ENCODE measurements at places on chromosomes 2 and 18.
A peak's percentile ranks its signal among the peaks of the same experiment; 100 is the strongest.

DNA sequence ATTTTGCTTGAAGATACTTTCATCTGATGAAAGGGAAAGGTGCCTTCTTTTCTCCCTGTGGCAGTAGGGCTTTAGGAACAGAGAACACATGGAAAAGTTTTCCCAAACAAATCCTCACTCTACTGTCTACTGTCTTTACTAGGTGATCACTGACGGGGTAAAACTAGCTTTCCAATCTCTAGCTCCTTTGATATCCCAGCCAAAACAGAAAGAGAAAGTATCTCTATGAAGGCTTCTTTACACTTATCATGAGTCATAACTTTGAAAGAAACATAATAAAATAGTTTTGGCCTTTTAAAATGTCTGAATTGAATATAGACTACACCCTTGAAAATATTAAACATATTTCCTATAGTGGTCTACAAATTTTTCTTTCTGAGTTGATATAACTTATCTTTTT is 214.5 kb downstream of the DSEL start:
- no peak for DNase-seq

GRCh38 chr18:69974365-69974764 is 26.7 kb upstream of the CD226 start:
- no peak for DNase-seq

DNA sequence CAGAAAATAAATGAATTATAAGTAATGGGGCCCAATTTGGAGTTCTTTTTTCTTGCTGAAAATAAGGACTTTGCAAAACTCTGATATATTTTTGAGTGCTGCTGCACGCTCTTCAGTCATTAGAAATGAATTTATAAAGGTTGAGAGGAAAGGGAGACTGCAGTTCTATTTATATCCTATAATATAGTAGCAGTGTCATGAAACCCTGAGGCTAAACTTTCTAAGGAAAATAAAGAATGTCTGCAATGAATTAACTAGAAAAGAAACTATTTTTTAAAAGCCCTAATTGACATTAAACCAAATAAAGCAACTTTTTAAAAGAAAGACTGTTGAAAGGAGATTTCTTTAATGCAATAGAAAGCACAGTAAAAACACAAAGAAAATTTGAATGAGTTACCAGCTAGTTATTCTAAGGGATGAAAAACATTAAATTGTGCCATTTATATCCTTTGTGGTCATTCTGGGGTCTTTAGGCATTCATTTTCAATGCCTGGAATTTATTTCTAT is 1072.8 kb upstream of the TMEFF2 start:
- no peak for DNase-seq

- no peak for DNase-seq
These were observed 92.9 kb downstream of the DYSF start for GRCh38 chr2:71546275-71546638.

- no peak for DNase-seq
These were observed 8.0 kb downstream of the ZEB2 start for GRCh38 chr2:144511937-144512336.

GRCh38 chr2:206937555-206937954 is 1.8 kb upstream of the CPO start:
- no peak for DNase-seq

GRCh38 chr2:181419129-181419855 is 37.9 kb upstream of the ITGA4 start:
- no peak for DNase-seq

DNA sequence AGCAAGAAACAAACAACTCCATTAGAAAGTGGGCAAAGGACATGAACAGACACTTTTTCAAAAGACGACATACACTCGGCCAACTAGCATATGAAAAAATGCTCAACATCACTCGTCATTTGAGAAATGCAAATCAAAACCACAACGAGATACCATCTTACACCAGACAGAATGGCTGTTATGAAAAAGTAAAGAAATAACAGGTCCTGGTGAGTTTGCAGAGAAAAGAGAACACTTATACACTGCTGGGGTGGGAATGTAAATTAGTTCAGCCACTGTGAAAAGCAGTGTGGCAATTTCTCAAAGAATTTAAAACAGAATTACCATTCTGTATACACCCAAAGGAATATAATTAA is 130.5 kb downstream of the PLCL1 start:
- DNase-seq = no peak

GRCh38 chr18:69626643-69627242 is 226.1 kb downstream of the DOK6 start:
- no peak for DNase-seq

- no peak for DNase-seq
These were observed 355.0 kb downstream of the SS18 start for GRCh38 chr18:25735459-25735858.

- no peak for DNase-seq
These were observed 15.6 kb downstream of the SCN1A start for GRCh38 chr2:166112193-166112605.

GRCh38 chr2:18178736-18179349 is 300.4 kb downstream of the KCNS3 start:
- DNase-seq = no peak

DNA sequence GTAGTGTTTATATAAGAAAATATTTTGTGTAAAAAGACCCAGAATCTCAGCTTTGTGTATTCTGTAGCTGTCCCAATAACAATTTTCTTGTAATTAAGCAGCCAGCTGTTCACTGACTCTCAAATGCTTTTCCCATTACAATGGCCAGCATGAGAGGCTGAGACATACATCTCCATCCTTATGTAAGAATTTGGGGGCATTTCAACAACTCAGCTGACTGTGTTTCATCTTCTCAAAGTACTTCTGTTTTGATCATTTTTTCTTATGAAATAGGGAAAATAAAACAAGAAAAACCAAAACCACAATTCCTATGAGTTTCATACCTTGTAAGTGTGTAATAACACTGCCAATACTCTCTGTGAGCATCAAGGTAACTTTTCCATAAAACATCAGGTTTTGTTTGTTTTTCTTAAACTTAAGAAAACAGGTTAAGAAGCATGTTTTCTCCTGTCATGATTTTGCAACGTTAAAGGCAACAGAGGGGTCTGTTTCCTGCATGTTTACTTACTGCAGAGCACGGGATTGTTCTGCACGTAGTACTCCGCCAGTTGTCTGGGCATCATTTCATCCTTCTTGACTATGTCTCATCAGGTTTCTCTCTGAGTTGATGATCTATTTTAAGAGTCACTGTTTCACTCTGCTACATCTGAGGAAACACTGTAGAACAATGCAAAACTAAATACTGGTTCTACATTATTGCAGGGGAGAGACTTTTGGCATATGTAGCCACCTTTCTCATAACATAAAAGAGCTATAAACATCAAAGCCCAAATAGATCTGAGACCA is 62.9 kb upstream of the CYRIA start:
- DNase-seq = no peak

DNA sequence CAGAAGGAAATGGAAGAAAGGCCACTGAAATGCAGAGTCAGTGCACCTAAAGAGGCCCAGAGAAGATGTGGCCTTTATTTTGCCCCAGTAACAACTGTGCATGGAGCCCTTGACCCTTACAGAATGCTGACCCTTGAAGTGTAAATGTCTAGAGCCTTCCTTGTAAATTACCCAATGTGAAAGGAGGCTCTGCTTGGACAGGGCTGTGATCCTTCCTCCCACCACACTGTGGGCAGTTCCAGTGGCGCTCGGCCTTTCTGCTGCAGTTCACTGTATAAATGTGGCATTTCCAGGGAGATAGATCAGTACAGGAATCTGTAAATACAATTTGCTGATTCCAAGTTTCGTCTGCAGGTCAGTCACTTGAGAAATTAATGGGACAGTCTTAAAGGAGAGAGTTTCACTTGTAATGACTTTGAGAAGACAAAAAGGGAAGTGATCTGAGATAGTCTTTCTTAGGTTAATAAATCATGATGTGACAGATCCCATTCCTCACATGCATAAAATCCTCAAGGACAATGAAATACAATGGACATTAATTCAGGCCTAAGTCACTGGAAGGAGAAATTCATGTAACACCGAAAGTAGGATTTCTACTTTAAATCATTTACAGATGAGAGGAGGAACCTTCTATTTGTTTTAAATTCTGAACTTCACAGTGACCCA is 133.8 kb upstream of the LMAN1 start:
- no peak for DNase-seq

- DNase-seq = no peak
These were observed 46.7 kb upstream of the NEB start for GRCh38 chr2:151780938-151781337.

DNA sequence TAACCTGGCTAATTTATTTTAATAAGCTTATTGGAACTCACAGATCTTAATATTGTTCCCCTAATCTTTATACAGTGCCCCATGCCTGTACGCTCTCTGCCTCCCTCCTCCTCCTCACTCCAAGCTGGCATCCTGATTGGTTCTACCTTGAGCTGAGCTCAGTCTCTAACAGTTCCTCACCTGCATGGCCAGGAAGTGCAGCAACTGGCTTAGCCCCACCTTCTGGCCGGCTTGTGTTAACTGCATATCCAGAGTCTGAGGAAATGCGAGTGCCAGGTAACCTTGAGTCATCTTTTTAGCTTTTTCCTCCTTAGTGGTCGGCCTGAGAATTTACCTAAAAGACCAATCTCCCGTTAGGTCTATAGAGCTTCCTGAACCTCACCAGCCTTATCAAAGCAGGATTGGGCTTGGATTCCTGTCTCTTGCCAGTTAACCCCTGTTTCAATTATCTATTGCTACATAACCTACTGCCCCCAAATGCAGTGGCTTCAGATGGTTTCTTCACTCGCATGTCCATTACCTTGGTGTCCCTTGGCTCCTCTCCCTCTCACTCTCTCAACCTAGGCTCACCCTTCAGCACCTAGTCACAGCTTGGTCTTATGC is 89.5 kb upstream of the STK39 start:
- DNase-seq = peak; percentile 19

GRCh38 chr18:11607906-11608305 is 1.5 kb upstream of the SLC35G4 start:
- no peak for DNase-seq

DNA sequence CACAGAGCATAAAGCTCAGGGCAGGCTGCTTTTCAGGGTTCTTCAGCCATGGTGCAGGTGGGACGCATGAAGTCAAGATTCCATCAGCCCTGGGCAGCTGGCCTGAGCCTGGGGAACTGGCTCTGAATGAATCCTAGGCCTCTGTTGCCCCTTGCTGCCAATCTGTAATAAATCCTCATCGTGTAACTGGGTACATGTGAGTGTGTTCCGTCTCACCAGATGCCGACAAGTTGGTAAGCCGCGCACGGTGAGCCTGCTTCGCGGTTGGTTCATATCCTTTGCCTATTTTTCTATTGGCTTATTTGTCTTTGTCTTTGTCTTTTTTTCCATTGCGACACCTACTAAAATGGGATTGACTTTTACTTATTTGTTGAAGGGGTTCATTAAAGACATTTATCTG is 27.7 kb downstream of the B3GNT7 start:
- DNase-seq = no peak

GRCh38 chr2:204625135-204625534 is 79.9 kb downstream of the PARD3B start:
- DNase-seq = no peak

GRCh38 chr2:96414161-96414710 is 78.7 kb downstream of the NCAPH start:
- DNase-seq = no peak

DNA sequence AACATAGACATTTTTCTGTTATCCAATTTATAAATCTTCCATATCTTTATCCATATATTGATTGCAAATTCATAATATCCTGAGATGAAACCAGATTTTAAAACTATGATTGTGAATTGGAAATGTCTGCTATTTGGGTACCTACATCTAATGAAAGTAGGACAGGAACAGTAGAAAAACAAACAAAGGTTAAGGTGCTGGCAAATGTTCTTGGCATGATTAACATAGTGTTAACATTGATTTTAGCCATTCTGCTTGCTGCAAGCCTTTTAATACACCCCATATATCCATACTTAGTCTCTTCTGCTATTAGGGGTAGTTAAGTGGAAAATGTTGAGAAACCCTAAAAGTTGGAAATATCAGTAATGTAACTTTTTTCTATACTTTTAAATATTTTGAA is 152.0 kb downstream of the KCNJ3 start:
- no peak for DNase-seq

GRCh38 chr2:187470698-187471097 is 22.6 kb upstream of the CALCRL start:
- no peak for DNase-seq

DNA sequence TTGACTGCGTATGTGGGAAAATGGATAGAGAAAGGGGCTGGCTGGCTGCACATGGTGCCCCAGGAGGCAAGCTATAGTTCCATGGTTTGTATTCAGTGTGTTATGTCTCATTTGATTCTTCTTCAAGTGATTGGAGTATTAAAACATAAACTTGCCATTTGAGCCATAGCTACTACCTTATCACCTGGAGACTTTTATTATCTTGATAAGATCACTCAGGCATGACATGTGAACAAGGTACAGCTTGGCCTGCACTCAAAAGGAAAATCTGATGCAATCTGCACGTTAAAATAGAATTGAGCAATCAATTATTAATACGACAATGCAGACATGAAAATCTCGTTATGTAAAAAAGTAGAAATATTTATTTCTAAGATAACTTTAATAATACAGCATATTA is 116.9 kb downstream of the RND3 start:
- DNase-seq = no peak

DNA sequence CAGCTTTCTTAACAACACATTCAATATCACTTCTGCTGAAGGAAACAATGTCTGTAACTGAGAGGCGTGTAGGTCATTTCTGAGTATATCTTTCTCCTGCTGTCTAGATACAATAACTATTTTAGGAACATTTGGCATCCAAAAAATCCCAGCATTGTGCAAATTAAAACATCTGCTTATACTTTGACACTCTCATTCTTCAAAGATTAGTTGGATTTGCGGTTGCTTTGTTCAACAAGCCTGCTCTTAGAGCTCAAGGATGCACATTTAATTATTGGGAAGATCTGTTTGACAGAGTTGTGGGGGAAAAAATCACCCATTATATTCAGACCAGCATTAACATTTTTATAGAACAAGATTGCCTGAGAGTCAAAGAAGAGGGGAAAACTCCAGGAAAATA is 449.5 kb upstream of the HNRNPA3 start:
- no peak for DNase-seq

GRCh38 chr2:164703915-164704706 is 82.8 kb upstream of the GRB14 start:
- DNase-seq = no peak

DNA sequence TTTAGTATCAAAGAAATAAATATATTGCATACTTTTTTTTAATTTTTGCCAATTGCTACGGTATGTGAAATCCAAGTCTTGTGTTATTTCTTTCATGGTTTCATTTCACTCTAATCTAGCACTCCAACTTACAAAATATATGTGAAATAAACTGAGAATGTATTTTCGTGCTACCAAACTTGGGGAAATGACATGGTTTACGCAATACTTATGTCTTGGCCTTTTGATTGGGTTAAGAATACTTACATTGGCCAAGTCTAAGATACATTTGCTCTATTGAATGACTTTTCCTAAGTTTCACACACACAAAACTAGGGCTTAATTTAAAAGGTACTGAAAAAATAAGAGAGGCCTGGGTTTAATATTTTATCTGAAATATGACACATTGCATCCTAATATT is 80.5 kb downstream of the VRK2 start:
- no peak for DNase-seq

- no peak for DNase-seq
These were observed 104.8 kb upstream of the TFPI start for GRCh38 chr2:187658952-187659525.
